ENCODE measurements at places on chromosomes 12 and 14.

GRCh38 chr14:73784181-73784987 is 67.2 kb upstream of the PTGR2 start:
- no peak for DNase-seq

DNA sequence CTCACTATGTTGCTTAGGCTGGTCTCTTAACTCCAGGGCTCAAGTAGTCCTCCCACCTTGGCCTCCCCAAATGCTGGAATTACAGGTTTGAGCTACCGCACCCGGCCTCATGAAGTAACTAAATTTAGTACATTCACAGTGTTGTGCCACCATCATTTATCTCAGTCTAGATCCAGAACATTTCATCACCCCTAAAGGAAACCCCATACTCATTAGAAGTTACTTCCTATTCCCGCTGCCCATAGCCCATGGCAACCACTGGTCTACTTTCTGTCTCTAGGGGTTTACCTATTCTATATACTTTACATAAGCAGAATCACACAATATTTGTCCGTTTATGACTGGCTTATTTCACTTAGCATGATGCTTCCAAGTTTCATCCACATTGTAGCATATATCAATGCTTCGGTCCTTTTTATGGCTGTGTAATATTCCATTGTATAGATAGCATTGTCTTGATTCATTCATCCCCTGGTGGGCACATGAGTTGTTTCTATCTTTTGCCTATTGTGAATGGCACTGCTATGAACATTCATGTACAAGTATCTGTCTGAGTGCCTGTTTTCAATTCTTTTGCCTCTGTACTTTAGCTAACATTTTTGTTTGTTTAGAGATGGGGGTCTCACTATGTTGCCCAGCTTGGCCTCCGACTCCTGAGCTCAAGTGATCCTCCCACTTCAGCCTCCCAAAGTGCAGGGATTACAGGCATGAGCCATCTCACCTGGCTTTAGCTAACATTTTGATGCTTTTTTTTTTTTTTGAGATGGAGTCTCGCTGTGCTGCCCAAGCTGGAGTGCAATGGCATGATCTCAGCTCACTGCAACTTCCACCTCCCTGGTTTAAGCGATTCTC is 10.2 kb upstream of the SH2B3 start:
- DNase-seq = no peak

GRCh38 chr14:32601069-32601468 is 272.0 kb downstream of the AKAP6 start:
- no peak for DNase-seq

DNA sequence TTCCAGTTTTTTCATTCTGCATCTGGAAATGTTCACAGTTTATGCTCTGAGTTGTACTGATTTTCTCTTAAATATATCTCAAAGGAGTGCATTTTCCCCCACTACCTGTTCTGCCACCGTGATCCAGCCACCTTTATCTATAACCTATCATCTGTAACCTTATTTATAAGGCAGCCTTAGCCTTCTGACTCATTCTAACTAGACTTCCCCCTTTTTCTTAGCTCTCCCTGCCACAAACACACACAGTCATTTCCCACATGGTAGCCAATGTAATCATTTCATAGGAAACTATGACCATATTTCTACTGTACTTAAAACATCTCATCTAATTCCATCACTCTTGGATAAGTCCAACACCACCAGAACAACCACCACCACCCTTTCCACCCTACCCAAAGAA is 10.8 kb upstream of the GYS2 start:
- DNase-seq = no peak

- DNase-seq = no peak
Observed at GRCh38 chr14:33814010-33814409, 136.9 kb downstream of the EGLN3 start.
